Suppressor macrophage treated with lipopolysaccharide for 1 hour (primary cell): ENCODE measurements at places on chromosomes 4 and X.

DNA sequence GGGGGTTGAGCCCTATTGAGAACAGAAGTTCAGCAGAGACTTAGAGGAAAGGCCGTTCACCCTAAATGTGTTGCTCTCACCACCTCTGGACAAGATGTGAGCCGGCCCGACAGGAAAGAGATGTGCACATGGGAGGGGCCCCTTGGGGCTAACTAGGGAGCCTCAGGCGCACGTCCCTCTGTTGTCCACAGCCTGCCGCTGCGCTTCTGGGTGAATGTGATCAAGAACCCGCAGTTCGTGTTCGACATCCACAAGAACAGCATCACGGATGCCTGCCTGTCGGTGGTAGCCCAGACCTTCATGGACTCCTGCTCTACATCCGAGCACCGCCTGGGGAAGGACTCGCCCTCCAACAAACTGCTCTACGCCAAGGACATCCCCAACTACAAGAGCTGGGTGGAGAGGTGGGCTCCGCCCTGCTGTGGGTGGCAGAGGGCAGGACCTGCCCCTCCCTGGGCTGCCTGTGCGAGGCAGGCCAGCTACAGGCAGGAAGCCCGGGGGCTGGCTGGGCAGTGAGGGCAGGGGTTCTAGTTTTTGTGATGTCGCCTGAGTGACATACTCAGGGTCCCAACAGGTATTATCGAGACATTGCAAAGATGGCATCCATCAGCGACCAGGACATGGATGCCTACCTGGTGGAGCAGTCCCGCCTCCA is 8.0 kb downstream of the LAGE3 start:
- DNase-seq, result no peak

DNA sequence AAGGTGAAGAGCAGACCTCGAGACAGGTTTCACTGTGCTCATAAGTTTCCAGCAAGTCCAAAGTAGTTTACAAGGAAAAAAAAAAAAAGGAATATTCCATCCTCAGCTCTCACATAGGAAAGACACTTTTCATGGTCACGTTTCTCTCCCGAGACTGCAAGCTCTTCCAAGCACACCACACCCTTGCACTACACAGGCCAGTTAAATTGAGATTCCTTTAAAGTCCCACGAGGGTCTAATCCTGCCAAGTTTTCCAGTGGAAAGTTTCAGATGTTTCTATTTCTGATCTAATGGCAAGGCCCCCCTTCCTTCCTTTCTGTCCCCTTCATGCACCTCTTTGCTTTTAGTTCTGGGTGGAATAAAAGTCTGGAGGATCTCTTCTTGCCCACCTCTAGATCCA is 67.9 kb upstream of the PCDH19 start:
- no peak for DNase-seq

GRCh38 chr4:39802005-39802404 is 104.1 kb downstream of the UBE2K start:
- DNase-seq, result no peak

GRCh38 chr4:183396227-183396637 is 48.2 kb upstream of the CDKN2AIP start:
- peak; percentile 30 for DNase-seq

DNA sequence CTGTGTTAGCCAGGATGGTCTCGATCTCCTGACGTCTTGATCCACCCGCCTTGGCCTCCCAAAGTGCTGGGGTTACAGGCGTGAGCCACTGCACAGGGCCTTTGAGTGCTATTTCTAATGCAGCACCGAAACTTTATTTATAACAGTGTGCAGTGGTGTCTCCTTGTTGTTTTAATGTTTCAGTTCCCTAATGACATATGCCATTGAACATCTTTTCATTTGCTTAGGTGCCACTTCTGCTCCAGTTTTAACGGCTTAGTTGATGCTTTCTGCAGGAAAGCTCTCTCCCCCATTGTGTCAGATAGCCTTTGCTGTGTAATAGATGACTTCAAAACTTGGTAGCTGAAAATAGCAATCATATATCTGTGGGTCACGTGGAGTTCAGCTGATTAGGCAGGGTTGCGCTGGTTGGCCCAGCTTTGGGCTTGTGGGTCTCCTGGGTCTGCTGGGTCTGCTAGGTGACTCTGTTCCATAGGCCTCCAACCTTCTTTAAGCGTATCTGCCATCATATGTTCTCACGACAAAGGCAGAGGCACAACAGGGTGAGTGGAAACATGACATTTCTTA is 76.4 kb upstream of the SHISA3 start:
- no peak for DNase-seq

DNA sequence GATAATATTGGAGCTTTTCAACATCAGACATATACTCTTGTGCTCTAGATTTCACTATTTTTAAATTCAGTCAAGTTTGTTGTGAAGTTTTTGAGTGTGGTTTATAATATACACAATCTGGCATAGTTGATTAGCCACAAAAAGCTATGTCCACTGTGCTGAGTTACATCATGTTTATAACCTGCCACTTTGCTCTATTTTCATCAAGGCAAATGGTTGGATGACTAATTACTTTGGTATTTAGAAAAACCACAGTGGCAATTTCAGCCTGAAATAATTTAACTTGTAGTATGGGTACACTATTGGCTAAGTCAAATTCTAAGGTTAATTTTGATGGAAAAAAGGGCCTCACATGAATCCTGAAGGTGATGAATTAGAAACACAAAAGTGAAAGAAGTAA is 262.6 kb downstream of the C4orf33 start:
- no peak for DNase-seq

GRCh38 chr4:89121387-89122068 is 10.2 kb downstream of the TIGD2 start:
- no peak for DNase-seq

DNA sequence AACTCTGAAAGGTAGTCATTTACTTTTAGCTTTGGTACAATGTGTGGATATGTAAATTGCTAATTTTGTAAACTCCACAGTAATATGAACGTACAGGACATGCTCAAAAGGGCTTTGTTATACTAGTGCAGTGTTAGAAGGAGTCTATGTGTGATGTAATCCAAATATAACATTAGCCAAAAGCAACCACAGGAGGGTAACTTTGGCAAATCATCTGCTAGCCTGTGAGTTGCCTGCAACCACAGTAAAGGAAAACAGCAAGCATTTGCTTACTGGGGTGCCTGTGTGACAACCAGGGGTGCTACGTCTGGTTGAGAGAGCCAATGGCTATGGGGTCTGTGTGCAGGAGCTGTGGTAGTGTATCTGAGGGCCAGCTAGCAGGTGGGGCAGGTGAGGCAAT is 245.8 kb downstream of the ADAMTS3 start:
- DNase-seq, result no peak

- no peak for DNase-seq
These were observed 80.5 kb downstream of the TBC1D9 start for GRCh38 chr4:140675599-140676231.

GRCh38 chr4:19117022-19117421 is 1095.5 kb upstream of the LCORL start:
- DNase-seq, result no peak

GRCh38 chr4:144656850-144657249 is 10.9 kb downstream of the HHIP start:
- no peak for DNase-seq

DNA sequence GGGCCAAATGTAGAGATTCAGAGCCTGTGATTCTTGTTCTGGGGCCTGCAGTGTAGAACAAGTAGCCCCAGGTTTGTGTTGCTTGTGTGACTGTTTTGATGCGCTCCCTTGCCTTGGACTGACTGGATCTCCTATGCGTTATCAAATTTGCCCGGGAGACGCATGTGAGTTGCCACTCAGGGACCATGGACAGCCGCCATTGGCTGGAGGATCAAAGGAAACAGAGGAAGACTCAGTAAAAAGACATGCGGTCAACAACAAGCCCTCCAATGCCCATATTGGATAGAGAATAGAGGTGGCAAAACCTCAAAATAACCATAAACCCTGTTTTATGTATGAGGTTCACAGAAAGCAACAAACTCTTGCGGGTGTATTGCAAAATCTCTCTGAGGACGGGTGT is 327.5 kb upstream of the IGFBP7 start:
- DNase-seq, result no peak

- DNase-seq, result no peak
These were observed 23.4 kb downstream of the ABHD18 start for GRCh38 chr4:127988638-127989037.

DNA sequence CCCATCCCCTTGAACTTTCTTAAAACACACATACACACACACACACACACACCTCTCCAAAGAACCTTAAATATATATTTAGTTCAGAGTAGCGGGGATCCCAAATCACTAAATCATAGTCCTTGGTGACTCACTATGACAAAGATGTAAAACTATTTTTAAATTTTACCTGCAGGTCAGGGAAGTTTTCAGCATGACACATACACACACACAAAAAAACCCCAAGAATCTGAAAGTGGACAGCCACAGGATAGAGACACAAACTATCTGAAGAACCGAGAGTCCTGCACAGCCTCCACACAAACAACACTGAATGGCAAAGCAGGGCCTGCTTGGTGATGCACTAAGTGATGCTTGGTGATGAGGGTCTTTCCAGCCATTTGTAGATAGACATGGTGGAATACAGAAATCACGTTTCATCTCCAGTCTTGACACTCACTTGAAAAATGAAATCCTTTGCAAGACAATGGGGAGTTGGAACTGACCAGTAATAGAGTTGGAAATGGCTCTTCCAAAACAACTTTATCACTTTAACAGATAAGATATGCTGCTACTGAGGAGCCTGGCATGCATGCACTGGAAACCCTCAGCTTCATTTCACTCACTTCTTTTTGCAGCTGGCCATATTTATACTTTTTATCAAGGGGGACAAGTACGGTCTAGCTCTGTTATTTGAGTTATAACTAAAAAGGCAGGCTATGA is 307.3 kb downstream of the RAPGEF2 start:
- no peak for DNase-seq

DNA sequence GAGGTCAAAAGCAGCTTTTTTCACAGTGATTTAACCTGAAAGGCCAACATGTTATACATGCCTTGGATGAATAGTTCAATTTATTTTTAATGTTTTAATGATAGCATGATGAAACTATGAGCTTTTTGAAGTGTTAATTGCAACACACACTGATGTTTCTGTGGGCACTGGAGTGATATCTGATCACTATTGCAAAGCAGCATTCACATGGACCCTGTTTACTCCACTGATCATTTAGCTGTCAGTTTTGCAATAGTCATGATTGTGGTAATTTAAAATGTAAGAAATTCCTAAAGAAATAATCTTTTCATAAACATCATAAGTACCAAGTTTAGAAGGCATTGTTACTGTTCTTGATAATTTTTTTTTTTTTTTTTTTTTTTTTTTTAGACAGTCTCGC is 74.1 kb downstream of the ARSJ start:
- DNase-seq, result no peak

- DNase-seq, result no peak
These were observed 57.0 kb upstream of the ARSJ start for GRCh38 chr4:114036426-114036825.

- no peak for DNase-seq
These were observed 89.7 kb downstream of the LINC00632 start for GRCh38 chrX:140799216-140799615.

GRCh38 chrX:154436374-154436982 is 476 bp upstream of the GDI1 start:
- DNase-seq, result peak; percentile 44

GRCh38 chrX:150051096-150051495 is 112.8 kb upstream of the EOLA2 start:
- DNase-seq, result no peak

GRCh38 chr4:55386073-55386472 is 9.7 kb upstream of the TMEM165 start:
- peak; percentile 16 for DNase-seq

- no peak for DNase-seq
These were observed 102.8 kb upstream of the OR13H1 start for GRCh38 chrX:131441033-131441432.

GRCh38 chrX:17030580-17031270 is 84.3 kb downstream of the REPS2 start:
- DNase-seq, result no peak

- DNase-seq, result no peak
These were observed 55.5 kb upstream of the MAGED1 start for GRCh38 chrX:51837921-51838320.
